ENCODE measurements at places on chromosomes 12 and 14.

GRCh38 chr14:101713621-101714349, 47.7 kb upstream of the PPP2R5C start:
- no peak for DNase-seq

GRCh38 chr14:64693810-64694165, 10.4 kb upstream of the PLEKHG3 start:
- DNase-seq = no peak

DNA sequence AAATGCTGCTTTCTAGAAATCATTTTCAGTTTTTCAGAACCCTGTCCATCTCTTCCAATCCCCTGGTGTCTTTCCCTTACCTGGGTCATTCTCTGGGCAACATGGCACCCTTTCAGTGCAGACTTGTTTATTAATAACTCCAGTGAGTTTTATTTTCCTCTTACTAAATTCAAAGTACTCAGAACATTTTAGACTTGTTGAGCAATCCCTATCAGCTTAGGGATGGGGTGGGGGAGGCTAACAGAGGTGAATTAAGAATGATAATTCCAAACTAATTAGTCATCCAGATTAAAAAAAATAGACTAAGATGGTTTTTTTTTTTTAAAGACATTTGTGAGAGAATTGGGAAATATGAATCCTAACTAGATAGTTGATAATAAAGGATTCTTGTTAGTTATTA, 10.7 kb downstream of the GPRC5A start:
- no peak for DNase-seq

- no peak for DNase-seq
These were observed 29.7 kb upstream of the PLEK2 start for GRCh38 chr14:67441672-67442071.

GRCh38 chr12:11686120-11686519, 36.6 kb downstream of the ETV6 start:
- no peak for DNase-seq

DNA sequence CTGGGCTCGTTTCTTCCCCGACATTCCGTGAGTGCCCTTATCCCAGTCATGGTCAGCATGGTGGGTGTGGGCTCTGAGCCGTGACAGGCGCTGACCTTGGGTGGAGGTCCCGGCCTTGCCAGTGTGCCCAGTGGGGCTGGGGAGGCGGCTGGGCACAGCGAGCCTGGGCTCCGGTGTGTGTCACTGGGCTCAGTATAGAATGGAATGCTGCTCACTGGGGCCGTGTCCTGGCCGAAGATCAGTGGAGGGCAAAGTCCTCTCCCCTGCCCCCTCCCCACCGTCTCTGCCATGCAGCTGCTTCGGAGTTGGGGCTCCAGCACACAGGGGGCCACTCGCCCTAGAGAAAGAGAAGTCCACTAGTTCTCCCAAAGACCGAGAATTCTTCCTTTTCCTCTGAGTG, 164.4 kb downstream of the TSPAN9 start:
- no peak for DNase-seq

- no peak for DNase-seq
These were observed 738 bp downstream of the CKAP4 start for GRCh38 chr12:106246891-106247673.

DNA sequence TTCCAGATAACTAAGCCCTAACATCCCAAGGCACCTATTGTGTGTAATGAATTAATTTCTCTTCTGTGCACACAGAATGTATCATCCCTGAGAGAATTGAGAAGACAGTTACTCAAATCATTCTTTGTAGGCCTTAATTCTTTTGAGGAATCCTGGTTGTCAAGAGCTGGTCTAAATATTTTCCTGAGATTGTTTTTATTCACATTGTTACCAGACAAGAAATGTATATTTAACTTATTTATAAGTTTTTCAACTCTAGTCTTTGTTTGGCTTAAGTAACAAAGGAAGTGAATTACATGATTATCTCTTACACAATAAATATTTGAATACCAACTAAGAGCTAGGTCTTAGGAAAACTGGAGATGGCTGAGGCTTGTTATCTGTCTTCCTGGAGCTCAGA, 169.4 kb downstream of the DACT1 start:
- DNase-seq = no peak

DNA sequence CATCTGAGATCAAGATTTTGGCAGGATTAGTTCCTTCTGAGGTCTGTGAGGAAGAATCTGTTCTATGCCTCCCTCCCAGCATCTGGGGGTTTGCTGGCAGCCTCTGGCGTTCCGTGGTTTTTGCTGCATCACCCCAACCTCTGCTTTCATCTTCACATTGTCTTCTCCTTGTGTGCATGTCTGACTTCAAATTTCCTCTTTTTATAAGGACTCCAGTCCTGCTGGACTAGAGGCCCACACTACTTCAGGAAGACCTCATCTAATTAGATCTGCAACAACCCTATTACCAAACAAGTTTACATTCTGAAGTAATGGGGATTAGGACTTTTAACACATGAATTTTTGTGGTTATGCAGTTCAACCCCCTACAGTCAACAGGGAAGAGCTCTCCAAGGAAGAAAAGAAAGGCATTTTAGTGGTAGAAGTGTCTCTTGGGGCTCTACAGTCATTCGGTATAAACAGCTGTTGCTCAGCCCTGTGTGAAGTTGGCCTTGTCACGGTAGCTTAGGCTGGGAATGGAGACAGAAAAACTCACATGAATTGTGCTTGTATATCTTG, 89.7 kb downstream of the CAND1 start:
- DNase-seq = no peak

DNA sequence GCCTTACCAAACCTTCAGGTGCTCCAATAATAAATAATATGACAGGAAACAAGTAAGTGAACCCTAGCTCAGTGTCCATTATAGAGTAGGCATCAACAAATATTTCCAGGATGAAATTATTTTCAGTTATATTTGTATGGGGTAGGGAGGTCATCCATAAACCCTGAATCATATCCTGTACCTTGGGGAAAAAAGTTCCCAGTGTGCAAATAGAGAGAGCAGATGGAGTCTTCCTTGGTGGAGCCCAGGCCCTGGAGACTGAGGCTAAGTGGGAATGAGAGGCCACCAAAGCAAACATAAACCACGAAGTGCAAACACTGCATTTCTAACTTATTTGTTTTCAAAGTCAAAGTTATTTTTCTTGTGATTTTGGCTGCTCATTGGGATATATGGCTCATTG, 8.5 kb upstream of the ERP27 start:
- DNase-seq = no peak

DNA sequence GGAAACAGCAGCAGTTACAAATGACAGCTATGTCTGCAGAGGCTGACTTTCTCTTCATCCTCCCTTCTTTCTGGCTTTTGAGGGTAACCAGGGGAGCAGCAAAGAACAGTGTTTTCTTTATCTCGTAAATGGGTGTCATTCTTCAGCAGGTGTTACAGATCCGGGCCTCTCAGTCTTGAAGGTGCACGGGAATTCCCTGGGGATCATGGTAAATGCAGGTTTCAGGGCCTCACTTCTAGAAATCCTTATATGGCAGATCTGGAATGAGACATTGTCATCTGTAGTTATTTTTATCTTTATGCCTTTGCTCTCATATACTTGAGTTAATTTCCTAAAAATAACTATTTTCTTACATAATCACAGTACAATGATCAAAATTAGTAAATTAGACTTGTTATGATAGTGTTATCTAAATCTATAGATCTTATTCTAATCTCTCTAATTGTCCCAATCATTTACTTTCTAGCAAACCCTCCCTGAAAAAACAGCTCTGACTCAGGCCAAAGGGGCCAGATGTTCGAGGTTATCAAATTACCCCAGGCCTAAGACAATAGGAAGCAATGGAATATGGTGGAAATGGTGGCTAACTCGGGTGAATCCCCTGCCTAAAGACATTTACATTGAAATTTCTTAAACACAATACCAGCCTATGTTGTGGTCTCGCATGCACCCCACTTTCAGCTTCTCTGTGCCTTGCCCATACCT, 145.0 kb downstream of the CAND1 start:
- DNase-seq = no peak

DNA sequence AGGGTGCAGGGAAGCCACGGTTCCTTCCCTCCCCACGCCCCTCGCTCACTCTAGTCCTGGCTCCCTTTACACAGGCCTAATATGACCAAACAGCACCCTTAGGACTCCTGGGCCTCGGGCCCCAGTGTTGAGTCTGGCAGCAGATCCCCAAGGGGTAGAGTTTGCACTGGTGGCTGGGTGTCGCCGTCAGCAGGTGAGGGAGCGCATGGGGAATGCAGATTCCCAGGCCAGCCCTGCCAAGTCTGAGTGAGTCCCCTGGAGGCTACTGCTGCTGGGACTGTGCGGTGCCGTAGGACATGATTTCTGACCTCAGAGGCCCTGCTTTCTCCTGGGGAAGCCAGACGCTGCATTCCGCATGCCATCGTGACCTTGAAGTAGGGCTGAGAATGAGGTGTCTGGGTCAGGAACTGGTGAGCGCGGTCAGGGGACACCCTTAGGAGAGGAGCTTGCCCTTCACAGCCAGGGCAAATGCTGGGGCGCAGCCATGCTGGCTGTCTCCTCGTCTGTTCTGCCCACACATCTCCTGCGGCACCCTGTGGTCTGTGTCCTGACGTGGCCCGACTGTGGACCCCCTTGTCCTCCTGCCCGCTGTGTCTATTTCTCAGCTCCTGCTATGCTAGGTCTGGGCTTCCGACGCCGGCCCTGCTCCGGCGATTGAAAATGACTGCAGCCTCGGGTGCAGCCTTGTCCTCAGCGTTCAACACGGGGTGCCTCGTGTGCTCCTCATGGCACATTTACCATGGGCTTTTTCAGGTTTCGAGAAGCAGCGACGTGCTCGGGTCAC, 37.6 kb upstream of the PRMT8 start:
- DNase-seq = no peak

- no peak for DNase-seq
These were observed 54.3 kb downstream of the CLMN start for GRCh38 chr14:95265106-95266094.

GRCh38 chr14:54354096-54354495, 42.7 kb upstream of the CDKN3 start:
- no peak for DNase-seq
